ENCODE measurements at places on chromosomes 2 and 18.

- DNase-seq = no peak
These were observed 450.1 kb downstream of the METTL4 start for GRCh38 chr18:2121224-2121623.

GRCh38 chr2:112962308-112963175 lies 15.3 kb upstream of the IL36G start:
- DNase-seq = no peak

DNA sequence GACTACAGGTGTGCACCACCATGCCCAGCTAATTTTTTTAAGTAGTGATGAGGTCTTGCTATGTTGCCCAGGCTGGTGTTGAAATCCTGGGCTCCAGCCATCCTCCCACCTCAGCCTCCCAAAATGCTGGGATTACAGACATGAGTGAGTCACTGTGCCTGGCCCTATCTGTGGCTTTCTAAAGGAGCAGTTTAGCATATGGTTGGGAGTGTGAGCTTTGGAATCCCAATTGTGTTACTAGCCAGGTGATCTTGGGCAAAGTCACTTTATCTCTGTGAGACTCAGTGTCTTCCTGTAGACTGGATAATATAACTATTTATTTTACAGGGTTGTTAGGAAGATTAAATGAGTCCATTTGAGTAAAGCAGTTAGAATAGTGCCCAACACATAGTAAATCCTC lies 19.8 kb upstream of the SMAD4 start:
- no peak for DNase-seq

DNA sequence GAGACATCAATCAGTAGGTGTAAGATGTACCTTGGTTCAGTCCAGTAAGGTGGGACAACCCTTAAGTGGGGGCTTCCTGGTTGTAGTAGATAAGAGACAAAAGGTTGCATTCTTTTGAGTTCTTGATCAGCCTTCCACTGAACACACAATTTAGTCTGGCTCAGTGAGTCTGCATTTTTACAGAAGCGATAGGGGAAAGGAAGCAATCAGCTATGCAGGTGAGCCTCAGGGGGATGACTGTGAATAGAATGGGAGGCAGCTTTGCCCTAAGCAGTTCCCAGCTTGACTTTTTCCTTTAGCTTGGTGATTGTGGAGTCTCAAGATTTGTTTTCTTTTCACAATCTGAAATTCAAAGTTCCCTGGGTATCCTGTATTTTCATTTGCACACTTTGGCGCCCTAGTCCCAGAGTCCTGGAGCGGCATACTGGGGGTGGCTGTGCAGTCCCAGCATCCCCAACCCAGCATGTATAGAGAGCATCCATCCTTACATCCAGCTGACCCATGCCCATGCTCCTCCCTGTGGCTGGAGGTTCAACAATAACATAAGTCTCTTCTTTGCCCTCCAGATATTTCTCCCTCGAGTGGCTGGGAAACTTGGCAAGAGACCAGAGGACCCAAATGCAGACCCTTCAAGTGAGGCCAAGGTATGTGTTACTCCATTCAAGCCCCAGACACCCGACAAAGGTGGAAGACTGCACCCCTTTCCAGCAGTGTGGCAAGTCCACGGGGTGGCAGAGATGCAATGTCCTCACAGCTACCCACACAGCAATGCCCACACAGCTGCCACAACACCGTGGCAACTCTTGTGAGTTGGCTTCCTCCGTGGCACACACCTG lies 20.1 kb upstream of the PRLH start:
- no peak for DNase-seq

GRCh38 chr2:180846756-180847472 lies 133.5 kb upstream of the UBE2E3 start:
- no peak for DNase-seq

GRCh38 chr2:181586569-181587081 lies 70.3 kb downstream of the CERKL start:
- DNase-seq = no peak

DNA sequence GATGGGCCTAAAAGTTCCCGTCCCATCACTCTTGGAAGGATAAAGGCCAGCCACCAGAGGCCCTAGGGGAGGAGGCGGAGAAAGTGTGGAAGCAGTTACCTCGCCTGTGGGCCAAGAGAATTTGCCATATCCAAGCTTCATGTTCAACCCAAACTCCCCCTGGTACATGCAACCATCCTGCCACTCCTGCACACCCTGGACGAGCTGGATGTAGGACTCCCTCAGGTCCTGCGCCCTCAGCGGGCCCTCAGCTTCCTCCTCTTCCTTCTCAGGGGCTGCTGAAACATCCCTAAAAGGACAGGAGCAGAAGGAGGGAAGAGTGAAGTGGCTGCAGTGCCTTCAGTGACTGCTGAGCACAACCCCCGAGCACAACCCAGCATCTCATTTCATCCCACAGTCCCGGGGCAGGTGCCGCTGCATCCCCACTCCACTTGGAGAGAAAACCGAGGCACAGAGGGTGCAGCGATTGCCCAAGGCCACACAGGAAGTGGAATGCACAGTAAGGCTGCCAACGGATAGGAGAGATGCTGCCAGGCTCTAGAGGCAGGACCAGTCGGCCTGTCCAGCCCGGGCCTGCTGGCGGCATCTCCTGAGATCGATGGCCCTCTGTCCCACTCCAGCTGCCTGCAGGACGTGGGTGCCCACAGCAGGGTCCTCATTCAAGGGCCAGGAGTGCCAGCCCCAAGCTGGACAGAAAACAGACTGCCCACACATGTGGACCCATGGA lies 2.9 kb downstream of the ANKMY1 start:
- DNase-seq = no peak

- no peak for DNase-seq
These were observed 91.8 kb downstream of the PLEKHM3 start for GRCh38 chr2:207933396-207934065.

GRCh38 chr2:60335533-60336237 lies 217.8 kb downstream of the BCL11A start:
- DNase-seq = no peak

DNA sequence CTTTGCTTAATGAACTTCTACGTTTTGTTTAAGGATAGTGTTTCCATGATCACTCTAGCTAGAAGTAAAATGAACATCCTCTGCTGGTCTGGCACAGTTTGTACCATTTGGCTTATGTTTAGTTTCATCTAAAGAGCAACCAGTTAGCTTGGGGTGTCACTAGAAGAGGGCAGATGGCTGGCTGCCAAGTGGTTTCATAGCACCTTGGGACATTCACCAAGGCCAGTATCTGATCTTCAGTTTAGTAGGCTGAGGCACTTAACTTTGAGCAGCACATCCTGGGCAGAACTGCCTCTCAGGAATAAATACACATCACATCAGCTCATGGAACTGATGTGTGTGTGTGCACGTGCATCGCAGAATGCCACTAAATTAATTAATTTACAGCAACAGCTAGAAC lies 68.4 kb downstream of the NXPH2 start:
- no peak for DNase-seq

DNA sequence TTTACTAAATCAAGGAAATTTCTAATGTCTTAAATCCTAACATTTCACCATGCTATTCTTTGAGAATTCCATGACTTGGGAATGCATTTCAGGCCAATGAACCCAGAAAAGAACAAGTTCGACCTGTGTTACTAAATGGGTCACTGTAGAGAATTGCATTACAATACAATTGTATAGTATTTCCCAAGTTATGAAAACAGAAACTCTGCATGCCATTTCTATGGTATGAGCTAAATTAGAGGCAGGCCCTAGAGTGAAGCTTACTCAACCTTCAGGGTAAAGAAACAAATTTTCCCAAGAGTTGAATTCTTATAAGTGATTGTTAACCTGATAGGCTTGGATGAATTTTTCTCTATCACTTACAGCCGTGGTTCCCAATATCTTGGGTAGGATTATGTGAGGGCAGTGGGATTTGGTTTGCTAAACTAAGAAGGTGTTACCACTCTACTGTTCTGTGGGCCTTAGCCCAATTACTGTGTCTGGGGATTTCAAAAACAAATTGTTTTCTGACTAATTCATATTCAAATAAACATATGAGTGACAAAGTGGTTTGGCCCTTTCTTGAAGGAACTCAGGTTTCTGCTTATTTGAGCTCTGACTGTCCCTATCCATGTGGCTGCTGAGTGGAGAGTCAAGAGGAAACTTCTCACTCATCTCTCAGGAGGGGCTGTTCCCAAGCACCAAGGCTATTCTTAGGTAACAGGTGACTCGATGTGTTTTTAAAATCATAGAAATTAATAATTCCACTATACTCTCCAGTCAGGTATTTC lies 11.2 kb upstream of the SERPINB7 start:
- no peak for DNase-seq

- DNase-seq = peak; percentile 12
These were observed 8.6 kb upstream of the PLEKHM3 start for GRCh38 chr2:208033701-208034502.

GRCh38 chr2:136517716-136518115 lies 247.6 kb upstream of the THSD7B start:
- DNase-seq = no peak

DNA sequence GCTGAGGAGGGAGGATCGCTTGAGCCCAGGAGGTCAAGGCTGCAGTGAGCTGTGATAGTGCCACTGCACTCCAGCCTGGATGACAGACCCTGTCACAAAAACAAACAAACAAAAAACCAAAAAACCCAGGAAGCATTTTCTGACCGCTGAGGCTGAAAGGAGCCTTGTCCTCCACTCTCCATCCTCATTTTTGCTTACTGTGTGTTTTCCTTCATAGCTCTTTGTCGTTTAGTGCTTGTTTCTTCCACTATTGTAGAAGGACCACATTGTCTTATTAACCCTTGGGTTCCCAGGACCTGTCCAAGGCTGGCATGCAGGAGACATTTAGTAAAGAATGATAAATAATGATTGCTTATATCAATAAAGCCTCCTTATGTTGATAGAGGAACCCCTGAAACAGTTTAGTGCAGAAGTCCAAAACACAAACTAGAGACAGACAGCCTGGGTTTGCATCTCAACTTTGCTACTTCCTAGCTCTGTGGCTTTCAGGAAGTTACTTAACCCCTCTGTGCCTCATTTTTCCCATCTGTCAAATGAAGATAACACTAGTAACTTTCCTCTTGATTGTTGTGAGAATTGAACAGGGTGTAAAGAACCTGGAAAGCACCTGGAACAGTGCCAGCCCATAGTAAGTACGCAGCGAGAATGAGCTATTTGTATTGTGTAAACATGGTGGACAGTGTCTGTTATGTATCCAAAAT lies 126.0 kb downstream of the LPIN1 start:
- no peak for DNase-seq

GRCh38 chr2:48414980-48415835 lies 114.7 kb upstream of the STON1 start:
- no peak for DNase-seq

DNA sequence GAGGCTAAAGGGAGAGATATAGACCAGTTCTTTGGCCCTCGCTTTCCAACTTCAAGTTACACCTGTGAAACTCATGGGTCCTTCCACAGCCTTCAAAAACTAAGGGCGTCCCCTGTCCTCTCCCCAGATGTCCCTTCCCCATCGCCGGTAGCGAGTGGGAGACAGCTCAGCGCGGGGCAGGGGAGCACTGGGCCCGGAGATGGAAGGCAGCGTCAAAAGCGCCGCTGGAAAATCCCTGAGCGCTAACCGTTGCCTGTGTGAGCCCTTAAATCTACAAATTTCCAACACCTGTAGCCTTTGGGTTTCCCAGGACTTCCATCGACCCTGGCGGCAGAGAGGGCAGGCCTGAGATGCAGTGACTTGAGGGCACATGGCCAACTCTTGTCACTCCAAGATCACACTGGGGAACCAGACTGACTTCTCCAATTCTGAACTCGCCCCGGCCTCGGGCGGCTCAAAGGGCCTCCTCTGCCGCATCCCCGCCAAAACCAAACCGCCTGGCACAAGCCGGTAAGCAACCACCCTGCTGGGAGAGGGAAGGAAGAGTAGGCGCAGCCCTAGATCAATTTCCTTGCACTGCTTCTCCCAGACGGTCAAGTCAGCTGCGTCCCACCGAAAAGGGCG lies 879 bp upstream of the EPAS1 start:
- no peak for DNase-seq

GRCh38 chr18:5746844-5747243 lies 148.5 kb downstream of the TMEM200C start:
- no peak for DNase-seq

All from T1000 (cell line).